ENCODE measurements at places on chromosomes 6 and 20. TPM values are rescaled to one million over a fixed set of nuclear protein-coding genes. Genes with fewer than 3 reads are reported as not detected.

The SRSF12 gene
- polyA plus RNA-seq = 8.6 TPM

The PDYN gene
- polyA plus RNA-seq = not detected

The WFDC5 gene
- not detected for polyA plus RNA-seq

The ADGRF5 gene
- not detected for polyA plus RNA-seq

The SIRPA gene
- 8.0 TPM for polyA plus RNA-seq

The HLA-DMA gene
- not detected for polyA plus RNA-seq

The TAAR1 gene
- polyA plus RNA-seq = not detected

The TFEB gene
- polyA plus RNA-seq = not detected

The RNF144B gene
- polyA plus RNA-seq = 1.4 TPM

The KCNK16 gene
- not detected for polyA plus RNA-seq

The LTB gene
- polyA plus RNA-seq = not detected

The PBOV1 gene
- not detected for polyA plus RNA-seq

The MCHR2 gene
- not detected for polyA plus RNA-seq
